ENCODE measurements at places on chromosomes 3 and 15.

GRCh38 chr3:161014843-161015749 lies 90.1 kb downstream of the B3GALNT1 start:
- no peak for DNase-seq

GRCh38 chr3:152211655-152212054 lies 57.1 kb upstream of the MBNL1 start:
- DNase-seq: no peak

DNA sequence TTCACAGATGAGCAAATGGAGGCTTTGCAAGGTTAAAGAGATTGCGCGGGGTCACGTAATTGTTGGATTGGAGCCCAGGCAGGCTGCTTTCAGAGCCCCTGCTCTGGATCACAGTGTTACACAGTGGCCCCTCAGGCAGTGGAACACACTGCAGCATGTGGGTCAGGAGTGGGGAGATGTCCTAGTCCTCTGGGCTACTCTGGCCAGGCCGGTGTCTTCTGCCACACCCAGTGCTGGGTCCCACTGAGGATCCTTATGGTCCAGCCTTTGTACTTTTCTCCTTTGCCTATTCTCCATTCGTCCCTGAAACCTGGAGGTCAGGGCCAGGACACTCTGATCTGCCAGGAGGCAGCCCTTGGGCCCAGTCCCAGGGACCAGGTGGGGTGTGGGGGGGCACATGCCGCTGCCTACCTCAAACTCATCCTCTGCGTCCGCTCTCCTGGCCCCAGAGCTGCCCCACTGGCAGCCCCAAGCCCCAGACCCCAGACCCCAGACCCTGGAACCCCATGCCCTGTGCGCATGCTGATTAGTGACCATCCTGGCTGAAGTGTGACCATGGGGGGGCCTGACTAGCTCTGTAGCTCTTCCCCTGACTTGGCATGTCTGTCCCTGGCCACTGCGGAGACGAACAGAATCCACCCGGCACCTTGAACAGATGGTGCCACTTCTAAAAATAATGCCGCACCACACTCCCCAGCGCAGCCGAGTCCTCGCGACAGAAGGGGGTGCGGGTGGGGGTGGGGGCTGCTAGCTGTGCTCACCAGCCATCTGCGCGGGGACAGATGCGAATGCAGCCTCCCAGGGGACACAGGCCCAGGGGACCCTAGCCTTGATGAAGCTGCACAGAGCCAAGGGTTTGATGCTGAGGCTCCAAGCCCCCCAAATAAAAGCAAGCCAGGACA lies 41.6 kb downstream of the ATP2B2 start:
- no peak for DNase-seq

DNA sequence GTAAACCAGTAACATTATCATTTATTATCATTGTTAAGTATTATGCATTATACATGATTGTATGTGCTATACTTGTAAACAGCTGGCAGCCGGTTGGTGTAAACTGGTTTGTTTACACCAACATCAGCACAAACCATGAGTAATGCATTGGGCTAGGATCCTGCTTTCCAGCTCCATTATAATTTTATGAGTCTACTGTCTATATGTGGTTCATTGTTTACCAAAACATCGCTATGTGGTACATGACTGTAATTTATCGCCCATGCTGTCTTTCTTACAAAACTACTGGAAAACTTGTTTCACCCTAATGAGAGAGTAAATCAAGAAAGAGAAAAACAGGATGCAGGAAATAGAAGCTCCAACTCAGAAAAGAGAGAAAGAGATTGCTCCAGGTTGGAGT lies 224.8 kb upstream of the CBLB start:
- no peak for DNase-seq

GRCh38 chr3:56987238-56987895 lies 73.1 kb upstream of the SPATA12 start:
- DNase-seq: no peak

DNA sequence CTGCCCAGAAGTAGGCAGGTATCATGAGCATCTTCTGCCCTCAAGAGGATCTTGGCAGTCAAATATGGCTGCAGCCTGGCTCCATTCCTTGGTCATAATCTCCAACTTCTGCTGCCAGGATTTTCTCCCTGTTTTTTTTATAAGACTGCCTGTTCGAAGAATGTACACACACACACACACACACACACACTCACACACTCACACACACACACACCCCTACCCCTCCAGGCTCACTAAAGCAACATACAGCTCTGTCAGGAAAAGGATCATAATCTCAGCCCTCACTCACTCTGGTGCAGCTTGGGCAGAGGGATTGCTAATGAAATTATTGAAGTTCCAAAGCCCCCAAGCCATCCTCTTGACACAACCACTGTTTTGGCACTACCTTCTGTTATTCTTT lies 129.2 kb upstream of the BFSP2 start:
- no peak for DNase-seq

- DNase-seq: no peak
Observed at GRCh38 chr15:74976159-74976558, 19.2 kb upstream of the SCAMP5 start.

- no peak for DNase-seq
Observed at GRCh38 chr3:13301286-13301987, 118.7 kb downstream of the NUP210 start.

- DNase-seq: no peak
Observed at GRCh38 chr15:77392762-77393470, 27.0 kb downstream of the PEAK1 start.

- DNase-seq: no peak
Observed at GRCh38 chr3:170641510-170642236, 55.8 kb upstream of the SLC7A14 start.

All from pulmonary artery endothelial cell (primary cell).